ENCODE measurements at places on chromosomes 3 and 15.

DNA sequence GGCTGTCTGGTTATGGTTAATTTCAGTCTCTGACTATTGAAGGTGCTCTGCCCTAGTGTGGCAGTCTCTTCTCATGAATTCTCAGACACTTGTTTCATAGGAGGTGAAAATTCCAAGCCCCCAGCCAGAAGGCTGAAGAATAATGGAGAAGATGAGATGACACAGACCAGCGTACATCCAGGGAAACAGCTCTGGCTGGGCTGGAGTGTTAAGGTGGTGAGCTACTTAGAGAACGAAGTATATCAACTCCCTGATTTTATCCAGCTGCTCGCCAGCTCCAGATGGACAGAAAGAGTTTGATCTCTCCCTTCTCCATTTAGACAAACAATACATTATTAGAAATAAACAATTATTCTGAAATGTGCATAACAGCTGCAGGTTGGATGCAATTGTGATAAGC, 494.5 kb upstream of the RGMA start:
- no peak for DNase-seq

GRCh38 chr3:26259176-26259575, 363.4 kb upstream of the LRRC3B start:
- no peak for DNase-seq

- DNase-seq, result peak; percentile 46
Observed at GRCh38 chr3:104951426-104951825, 415.3 kb upstream of the ALCAM start.

DNA sequence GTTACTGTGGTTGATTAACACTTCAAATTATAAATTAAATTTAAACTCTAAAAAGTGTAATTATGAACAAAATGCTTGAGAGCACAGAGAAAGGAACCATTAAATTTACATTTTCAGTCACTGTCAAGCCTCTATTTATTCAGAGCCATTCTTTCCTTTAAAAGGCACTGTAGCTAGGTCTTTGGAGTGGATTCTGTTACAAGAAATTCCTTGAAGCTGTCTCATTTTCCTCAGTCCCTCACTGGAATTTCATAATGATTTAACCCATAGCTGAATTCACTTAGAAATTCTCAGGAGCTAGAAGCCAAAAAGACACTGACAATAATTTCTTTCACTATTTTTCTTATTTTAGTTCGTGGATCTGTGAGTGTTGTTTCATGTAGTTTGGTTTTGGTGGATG, 81.2 kb upstream of the TCF12 start:
- peak; percentile 28 for DNase-seq

- DNase-seq, result no peak
Observed at GRCh38 chr3:140388202-140388922, 289.5 kb upstream of the TRIM42 start.

- peak; percentile 85 for DNase-seq
Observed at GRCh38 chr3:108301695-108302404, 5.5 kb downstream of the HHLA2 start.

DNA sequence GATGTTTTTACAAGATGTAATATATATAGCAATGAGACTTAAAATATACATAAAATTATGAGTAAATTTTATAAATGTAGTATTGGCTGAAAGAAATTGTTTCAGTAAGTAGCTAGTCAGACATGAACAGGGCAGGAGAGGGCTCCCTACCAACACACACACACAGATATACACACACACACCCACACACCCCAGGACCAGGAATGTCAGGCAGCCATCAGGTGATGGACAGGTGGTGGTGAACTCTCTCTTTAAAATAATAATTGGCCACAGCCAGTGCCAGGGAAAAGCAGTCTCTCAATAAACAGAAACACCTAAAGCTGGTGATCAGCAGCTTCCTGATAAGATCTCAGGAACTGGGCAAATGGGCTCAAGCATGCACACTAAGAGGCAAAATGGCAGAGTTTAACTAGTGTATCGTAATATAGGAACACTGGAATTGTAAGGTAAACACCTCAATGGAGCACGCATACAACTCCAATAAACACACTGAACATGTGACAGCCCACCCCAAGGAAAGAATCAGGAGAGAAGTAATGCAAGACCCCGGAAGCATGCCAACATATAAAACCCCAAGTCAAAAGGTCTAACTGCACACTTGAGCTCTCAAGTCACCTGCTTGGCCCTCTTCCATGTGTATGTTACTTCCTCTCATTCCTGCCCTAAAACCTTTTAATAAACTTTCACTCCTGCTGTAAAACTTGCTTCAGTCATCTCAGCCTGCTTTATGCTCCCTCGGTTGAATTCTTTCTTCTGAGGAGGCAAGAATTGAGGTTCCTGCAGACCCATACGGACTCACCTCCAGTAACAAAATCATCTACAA, 1034.1 kb upstream of the SEMA6D start:
- DNase-seq, result no peak

- no peak for DNase-seq
Observed at GRCh38 chr3:172616031-172616461, 92.8 kb upstream of the TNFSF10 start.

DNA sequence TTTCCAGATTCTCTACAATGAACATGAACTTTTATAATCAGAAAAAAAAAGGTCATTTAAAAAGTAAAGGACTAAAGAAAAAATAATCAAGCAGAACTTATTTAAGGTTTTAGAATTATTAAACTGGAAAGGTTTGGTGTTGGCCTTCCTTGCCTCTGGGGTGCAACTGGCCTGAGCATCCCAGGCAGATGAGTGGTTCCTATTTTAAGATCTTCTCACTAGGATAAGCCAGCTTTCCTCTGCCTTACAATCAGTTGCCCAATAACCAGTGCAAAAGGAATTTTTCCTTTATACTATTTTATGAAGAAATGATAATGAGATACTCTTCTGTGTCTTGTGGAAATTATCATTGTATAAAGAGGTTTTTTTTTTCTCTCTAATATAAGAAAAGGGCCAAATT, 56.6 kb downstream of the SEC22A start:
- no peak for DNase-seq

DNA sequence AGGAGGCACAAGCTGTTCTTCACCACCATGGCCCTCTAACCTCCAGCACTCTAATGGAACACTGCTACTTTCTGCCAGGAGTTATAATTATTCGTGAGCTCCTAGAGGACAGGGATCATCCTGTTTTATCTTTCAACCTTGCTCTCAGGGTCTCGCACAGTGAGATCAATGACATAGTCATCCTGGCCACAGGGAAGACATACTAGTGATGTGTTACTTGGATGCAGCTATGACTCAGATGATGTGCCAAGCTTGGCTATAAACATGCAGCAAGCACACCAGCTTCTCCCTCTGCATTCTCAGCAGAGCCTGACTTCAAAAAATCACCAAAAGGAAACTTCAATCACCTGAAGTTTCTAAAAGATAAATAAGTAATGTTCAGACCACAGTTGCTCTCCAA, 203.8 kb upstream of the HES1 start:
- peak; percentile 30 for DNase-seq
